ENCODE measurements at places on chromosomes 3 and 15. TPM values are rescaled to one million over a fixed set of nuclear protein-coding genes. Genes with fewer than 3 reads are reported as not detected.

DNA sequence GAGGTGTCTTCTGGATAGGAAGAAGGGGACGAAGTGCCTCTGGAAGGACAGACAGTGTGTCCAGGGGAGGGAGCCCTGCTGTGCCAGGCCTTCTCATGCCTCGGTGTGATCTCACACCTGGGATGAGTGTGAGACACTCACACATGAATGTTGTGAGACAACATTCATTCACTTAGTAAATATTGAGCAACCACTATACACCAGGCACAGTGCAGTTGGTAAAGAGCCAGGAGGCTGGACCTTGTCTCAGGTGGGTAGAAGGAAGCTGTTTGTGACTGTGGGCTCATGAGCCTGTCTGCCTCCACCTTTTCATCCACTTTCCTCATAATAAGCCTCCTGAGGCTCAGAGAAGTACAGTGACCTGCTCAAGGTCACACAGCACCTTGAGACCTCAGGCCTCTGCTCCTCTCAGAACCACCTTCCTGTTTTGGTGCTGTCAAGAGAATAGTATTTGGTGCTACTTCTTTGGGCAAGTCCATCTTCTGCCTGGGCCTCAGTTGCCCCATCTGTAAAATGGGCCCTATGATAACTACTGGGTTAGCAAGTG is 20.9 kb downstream of the SLC6A6 start:
- no peak for DNase-seq

GRCh38 chr15:98957655-98958054 is 49.9 kb downstream of the PGPEP1L start:
- DNase-seq: no peak

GRCh38 chr15:82799183-82799841 is 6.6 kb downstream of the FSD2 start:
- DNase-seq: no peak

DNA sequence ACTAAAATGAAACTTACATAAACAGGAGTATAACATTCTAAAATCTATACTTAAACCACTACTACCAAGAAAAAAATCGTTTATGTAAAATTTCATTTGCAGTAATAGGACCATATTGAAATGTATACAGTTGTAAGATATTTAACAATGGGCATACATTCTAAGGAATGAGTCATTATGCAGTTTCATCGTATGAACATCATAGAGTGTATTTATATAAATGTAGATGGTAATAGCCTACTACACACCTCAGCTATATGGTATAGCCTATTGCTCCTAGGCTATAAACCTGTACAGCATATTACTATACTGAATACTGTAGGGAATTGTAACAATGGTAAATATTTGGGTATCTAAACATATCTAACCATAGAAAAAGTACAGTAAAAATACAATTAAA is 79.5 kb downstream of the DPH6 start:
- no peak for DNase-seq

The CATSPER2 gene
- 2.5 TPM for polyA plus RNA-seq

The MAP3K13 gene
- polyA plus RNA-seq: 34.2 TPM

The CCR2 gene
- 181 TPM for polyA plus RNA-seq

Data from CD14-positive monocyte (primary cell).